Fibroblast of the aortic adventitia (primary cell): ENCODE measurements at places on chromosomes 1 and 21.

DNA sequence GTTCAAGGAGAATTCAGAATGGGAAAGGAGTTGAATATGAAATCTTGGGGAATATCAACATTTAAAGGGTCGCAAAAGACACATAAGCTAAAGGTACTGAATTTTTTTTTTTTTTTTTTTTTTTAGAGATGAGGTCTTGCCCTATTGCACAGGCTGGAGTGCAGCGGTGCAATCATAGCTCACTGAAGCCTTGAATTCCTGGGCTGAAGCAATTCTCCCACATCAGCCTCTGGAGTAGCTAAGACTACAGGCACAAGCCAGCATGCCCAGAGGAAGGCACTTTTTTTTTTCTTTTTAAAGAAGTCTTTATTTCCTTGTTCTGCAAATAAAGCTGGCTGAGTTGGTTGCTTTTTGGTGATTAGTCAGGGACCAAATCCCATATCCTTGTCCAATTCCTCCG lies 44.1 kb upstream of the RAB3GAP2 start:
- DNase-seq = peak; percentile 18

DNA sequence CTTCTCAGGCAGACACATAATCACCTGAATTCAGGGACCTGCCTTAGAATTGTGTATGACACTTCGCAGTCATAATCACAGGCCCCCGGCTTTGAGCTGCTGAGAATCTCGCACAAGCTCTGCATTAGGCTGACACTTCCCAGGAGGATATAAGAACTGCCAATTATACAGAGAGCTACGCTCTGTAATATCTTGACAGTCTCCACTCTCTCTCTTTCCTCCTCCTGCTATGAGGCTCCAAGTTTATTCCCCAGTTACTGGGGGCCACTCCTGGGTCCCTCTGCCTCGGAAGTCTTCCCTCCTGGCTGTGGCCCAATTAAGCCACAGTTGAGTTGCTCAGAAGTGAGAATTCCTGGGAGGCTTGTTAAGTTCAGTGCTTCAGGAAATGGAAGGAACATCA lies 42.7 kb downstream of the EBNA1BP2 start:
- DNase-seq = no peak

DNA sequence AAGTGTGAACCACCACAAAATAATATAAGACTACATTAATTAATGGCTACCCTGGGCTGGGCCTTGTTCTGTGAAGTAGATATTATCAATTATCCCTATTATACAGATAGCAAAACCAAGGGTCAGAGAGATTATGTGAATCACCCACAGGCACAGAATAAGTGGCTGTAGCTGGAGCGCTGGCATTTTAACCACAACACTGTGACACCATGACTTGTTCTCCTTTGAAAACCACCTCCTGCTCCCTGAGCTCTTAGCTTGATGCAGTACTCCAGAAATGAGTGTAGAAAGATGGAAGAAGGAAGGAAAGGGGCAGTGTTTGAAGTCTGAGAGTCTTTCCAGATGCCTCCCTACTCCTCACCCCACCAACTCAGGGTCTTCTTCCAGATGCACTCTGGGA lies 29.5 kb upstream of the JUN start:
- no peak for DNase-seq

GRCh38 chr1:204149107-204149506 lies 2.7 kb downstream of the ETNK2 start:
- DNase-seq = no peak

DNA sequence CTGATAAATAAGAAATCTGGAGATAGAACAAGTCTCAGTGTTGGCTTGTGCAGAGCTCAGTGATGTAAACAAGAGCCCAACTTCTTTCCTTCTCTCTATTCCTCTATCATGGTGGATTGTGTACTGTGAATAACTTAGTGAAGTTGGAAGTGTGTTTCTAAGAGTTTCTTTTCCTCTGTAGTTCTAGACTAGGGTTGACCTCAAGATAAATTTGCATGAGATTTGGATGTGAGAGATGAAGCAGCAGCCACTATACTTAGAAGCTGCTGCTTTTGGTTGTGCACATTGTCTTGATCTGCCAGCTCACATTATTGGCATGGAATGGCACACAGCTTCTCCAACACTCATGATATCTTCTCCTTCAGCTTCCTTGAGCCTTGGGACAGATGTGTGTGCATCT lies 198.9 kb upstream of the ZP4 start:
- DNase-seq = no peak

DNA sequence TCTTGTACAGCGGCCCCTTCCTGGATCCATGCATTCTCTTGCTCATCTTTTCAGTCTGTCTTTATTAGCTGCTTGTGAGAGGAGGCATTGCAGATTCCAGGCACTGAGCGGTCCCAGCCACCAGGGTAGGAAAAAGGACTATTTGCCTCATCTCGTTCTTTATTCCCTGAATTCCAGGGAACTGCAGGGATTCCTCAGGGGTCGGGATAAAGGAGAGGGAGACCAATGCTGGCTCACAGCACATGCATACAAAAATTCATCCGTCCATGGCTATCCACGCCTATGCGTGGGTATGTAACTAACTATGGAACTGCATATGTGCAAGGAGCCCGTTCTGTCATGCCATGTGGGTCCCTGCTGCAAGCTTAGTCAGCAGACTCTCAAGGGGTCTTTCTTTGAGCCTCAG lies 879 bp upstream of the PLPPR5 start:
- DNase-seq = no peak

DNA sequence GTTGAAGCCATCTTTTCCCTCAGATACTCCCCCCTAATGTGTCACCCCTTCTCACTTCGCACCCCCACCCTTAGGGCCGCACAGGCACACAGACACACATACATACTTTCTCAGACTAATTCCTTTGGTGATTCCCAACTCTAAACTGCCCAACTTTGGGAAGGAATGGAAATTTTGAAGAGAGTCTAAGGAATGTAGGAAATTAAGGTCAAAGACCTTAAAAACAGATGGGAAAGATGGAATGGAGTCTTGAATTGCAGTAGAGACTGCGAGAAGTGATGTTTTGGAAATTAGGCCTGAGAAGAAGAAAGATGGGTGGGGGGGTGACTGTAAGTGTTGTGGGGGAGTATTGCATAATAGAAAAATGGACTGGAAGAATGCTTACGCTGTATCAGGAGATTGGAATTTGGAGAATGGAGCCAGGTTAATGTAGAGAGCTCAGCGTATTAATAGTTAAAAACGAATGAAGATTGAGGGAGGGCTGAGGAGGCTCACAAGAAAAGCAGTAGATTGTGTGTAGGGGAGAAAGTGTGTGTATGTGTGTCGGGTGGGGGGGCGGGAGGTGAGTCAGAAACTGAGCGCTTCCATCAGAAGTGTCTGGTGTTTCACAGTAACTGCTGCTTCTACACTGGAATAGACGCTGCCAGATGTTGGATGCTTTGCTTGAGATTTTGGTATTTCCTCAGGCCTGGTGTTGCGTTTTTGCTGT lies 1.7 kb downstream of the PIP5K1A start:
- peak; percentile 95 for DNase-seq

DNA sequence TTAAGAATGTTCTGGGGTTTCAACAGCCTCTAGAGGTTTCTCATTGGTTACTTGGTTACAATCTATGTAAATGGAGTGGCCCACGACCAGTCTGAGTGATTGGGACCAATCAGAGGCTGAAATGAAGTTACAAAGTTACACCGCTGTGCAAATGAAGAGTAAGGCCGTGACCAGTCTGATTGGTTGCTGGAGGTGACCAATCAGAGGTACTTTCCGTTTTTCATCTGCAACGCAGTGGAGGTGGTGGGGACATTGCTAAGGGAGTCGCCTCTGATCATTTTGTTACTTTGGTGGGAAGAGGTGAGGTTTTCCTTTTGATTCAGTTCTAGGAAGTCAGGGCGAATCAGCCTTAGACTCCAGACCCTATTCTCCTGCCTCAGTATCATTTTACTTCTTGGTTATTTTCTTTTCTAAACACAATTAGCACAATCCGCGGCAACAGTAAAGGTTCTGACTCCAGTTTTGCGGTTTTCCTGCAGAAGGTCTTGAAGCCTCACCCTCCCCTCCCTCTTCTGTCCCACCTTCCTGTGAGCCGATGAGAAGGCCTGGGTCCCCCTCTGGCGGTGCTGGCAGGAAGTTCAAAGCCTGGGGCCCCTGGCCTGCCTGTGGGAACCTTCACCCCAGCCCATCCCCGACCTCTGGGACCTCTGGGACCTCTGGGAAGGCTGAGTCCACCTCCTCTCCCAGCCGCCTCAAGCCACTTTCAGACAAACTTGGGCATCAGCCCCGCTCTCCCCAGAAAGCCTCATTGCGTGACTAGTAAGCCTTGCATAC lies 38.7 kb upstream of the TTC34 start:
- no peak for DNase-seq

GRCh38 chr1:75908717-75909152 lies 23.5 kb downstream of the ASB17 start:
- peak; percentile 45 for DNase-seq

- DNase-seq = no peak
These were observed 285.0 kb downstream of the SIPA1L2 start for GRCh38 chr1:232344791-232345399.
